A549 treated with DMSO at 1 μM for 4 hours (cell line): ENCODE measurements at places on chromosomes 2 and 18. TPM values are rescaled to one million over a fixed set of nuclear protein-coding genes. Genes with fewer than 3 reads are reported as not detected.

CRYGD gene
- total RNA-seq = not detected in 5 replicates

PROKR1 gene
- 0.02 to 0.04 TPM in 2 of 5 replicates, not detected in the others for total RNA-seq

CCDC102B gene
- total RNA-seq = 0.19 to 0.55 TPM (median 0.27 TPM) in 5 replicates

MERTK gene
- total RNA-seq = 1.7 to 2.7 TPM (median 2.1 TPM) in 5 replicates

ATOH8 gene
- total RNA-seq = 3.6 to 7.1 TPM (median 4.5 TPM) in 5 replicates

FIGN gene
- 1.6 to 3.3 TPM (median 2.2 TPM) in 5 replicates for total RNA-seq

NYAP2 gene
- total RNA-seq = 0.02 to 0.03 TPM (median 0.02 TPM) in 3 of 5 replicates, not detected in the others

TMEM247 gene
- total RNA-seq = not detected in 5 replicates

DSG2 gene
- total RNA-seq = 48.7 to 82.8 TPM (median 68.1 TPM) in 5 replicates

HOXD10 gene
- 5.7 to 8.5 TPM (median 7.4 TPM) in 5 replicates for total RNA-seq

ANKRD36 gene
- total RNA-seq = 4.6 to 6.5 TPM (median 5.8 TPM) in 5 replicates

UGT1A1 gene
- 0.68 to 0.96 TPM (median 0.88 TPM) in 5 replicates for total RNA-seq

GPR55 gene
- 0.04 TPM in 1 of 5 replicates, not detected in the others for total RNA-seq

GPBAR1 gene
- total RNA-seq = 0.07 to 0.23 TPM (median 0.15 TPM) in 5 replicates

AKAIN1 gene
- not detected in 5 replicates for total RNA-seq

SLC4A5 gene
- 0.18 to 0.41 TPM (median 0.28 TPM) in 5 replicates for total RNA-seq

LINC00305 gene
- not detected in 5 replicates for total RNA-seq

ZNF804A gene
- not detected in 5 replicates for total RNA-seq

PARD6G gene
- total RNA-seq = 1.8 to 3.3 TPM (median 3.1 TPM) in 5 replicates

UBE2E3 gene
- total RNA-seq = 71.3 to 83.9 TPM (median 78.2 TPM) in 5 replicates

ANKRD62 gene
- not detected in 5 replicates for total RNA-seq

RFTN2 gene
- not detected in 5 replicates for total RNA-seq

OTOF gene
- 0.03 to 0.11 TPM (median 0.09 TPM) in 5 replicates for total RNA-seq

RAD51AP2 gene
- not detected in 5 replicates for total RNA-seq

ZNF2 gene
- total RNA-seq = 3.5 to 5.0 TPM (median 3.7 TPM) in 5 replicates

POTEJ gene
- total RNA-seq = not detected in 5 replicates

VSNL1 gene
- total RNA-seq = not detected in 5 replicates

MC4R gene
- total RNA-seq = 0.08 TPM in 1 of 5 replicates, not detected in the others
